Right lobe of liver (tissue), 6 donors: ENCODE measurements at places on chromosomes 6 and 20. TPM values are rescaled to one million over a fixed set of nuclear protein-coding genes. Genes with fewer than 3 reads are reported as not detected.

DNA sequence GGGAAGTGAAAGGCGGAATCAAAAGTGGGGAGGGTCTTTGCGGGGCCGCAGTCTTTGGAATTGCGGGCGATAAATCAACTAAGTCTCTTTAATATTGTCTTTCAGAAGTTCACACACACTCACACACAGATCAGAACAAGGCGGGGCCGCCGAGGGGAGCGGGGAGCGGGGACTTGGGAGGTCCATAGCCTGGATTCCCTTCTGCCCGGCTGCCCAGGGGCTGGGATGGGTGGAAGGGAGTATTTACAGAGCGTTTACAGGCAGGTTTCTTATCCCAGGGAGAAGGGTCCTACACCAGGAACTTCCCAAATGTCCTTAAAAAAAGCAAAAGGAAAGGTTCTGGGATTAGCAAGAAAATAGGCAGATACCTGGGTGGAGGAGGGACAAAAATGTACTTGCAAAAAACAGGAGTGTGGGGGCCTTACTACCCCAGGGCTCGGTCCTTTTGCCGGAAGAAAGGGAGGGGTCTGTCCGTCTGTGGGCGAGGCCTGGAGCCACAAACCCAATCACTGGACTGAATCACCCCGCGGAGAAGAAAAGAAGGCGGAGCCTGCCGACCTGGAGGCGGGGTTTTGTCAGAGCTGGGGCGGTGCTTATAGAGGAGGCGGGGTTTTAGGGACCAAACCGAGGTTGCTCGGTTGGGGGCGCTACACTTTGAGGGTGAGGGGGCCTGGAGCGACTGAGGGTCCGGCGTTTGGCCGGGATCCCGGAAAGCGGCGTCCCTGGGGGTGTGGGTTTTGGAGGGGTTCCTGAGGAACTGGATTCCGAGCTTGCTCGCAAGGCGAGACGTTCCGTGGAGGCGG lies 3.2 kb downstream of the PRRT1 start:
- peak; percentile 73 for DNase-seq

DNA sequence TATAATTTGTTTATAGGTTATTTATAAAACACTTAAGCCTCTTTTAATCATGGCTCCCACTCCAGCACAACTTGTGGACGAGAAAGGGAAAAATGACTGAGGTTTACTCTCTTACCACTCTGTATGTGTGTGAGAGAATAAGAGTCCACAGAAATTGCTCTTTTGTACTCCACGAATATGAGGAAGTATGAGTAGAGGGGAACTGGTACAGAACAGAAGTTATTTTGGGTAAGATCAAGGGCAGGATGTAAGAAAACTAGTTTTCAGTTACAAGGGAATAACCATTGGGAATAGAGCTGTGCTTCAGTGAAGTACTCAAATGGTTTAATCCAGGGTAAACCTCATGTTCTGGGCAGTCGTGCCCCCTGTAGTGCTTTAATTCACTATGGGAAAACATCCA lies 72.6 kb downstream of the REV3L start:
- no peak for DNase-seq

DNA sequence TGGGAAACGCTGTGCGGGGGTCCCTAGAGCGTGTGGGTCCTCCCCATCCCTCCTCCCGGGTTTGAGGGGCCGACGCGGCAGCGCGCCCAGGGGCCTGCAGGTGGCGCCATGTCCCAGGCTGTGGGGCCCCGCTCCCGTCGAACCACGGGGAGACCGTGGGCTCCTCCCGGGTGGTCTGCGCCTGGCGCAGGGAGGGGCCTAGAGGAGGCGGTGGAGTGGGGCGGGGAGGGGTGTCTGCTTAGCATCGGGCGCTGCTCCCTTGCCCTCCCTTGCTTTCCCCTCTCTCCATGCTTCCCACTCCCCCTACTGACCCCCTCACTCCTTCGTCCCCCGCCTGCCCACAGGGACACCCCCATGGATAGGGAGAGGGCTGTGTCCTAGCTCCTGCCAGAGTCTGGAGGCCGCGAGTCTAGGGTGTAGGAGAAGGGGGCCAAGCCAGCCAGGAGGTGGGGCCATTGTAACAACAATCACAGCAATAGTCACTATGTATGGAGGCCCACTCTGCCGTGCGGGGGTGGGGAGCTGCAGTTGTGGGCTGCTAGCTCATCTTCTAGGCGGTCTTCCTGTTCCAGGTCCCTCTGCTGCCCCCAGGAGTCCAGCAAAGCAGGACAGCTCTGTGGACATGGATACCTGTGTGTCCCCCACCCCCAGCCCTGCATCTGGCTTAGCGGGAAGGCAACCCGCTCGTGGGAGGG lies 51.7 kb downstream of the CHMP4B start:
- DNase-seq, result no peak

GRCh38 chr6:136783495-136784270 lies 8.6 kb downstream of the MAP3K5 start:
- no peak for DNase-seq

- DNase-seq, result no peak
Observed at GRCh38 chr6:142918339-142919042, 26.5 kb downstream of the HIVEP2 start.

DNA sequence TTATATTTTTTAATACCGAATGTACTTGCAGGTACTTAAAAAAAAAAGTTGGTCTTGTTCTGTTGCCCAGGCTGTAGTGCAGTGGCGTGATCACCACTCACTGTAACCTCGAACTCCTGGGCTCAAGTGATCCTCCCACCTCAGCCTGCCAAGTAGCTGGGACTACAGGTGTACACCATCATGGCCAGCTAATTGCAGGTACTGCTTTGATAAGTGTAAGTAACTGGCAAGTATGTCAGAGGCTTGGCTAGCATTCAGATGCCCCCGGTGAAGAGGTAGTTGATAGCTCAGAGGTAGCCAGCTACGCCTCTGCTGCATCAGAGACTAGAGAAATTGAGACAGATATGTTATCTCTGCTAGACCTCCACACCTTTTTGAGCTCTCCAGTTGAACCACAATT lies 40.5 kb downstream of the BTBD9 start:
- no peak for DNase-seq

GRCh38 chr20:61927193-61927825 lies 138.4 kb downstream of the TAF4 start:
- DNase-seq, result no peak

DNA sequence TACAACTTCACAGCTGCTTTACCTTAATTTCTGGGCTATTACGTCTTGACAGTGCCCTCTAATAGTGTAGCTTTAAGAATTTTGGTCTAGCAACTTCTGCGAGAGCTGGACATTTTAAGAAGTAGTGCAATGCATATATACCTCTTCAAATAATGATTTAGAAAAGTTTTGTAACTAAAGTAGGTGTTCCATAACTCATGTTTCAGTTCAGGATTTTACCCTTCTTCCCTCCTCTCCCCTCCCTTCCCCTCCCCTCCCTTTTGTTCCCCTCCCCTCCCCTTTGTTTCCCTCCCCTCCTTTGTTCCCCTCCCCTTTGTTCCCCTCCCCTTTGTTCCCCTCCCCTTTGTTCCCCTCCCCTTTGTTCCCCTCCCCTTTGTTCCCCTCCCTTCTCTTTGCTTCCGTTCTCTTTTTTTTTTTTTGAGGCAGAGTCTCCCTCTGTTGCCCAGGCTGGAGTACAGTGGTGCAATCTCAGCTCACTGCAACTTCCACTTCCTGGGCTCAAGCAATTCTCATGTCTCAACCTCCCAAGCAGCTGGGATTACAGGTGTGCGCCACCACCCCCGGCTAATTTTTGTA lies 28.8 kb upstream of the TRAM2 start:
- no peak for DNase-seq

GRCh38 chr6:63245420-63245819 lies 34.2 kb downstream of the FKBP1C start:
- DNase-seq, result no peak

DNA sequence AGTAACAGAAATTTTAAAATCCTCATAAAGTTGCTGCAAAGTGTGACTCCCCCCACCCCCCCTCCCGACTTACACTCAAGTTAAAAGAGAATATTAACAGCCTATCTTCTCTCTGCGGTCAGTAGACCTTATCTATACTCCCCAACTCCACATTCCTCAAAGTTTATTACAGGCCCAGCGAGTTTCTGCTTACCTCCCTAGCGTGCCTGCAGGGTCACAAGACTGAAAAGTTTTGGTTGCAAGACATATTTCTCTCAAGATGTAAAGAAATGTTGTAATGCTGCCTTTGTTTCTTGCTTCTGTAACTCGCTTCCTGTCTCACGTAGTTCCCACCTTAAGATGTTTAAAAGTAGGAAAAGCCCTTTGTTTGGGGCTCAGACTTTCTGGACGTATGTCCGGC lies 699.6 kb downstream of the PHF3 start:
- DNase-seq, result no peak

DNA sequence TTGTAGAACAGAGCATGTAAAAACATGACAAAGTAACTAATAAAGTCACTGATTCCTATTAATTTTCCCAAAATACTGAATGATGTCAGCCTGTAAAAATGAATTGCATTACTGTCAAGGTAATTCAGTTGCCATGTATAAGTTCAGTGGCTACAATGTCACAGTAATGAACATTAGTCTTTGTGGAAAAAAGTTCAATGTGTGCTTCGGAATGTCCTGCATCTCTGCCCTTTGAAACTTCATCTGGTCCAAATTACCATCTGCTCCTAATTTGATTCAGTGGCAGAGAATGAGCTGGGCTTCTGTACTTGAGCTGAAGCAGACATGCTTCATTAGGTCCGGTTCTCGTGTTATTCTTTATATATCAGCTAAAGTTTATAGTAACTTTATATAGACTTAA lies 567.4 kb downstream of the COL12A1 start:
- DNase-seq, result no peak

- no peak for DNase-seq
Observed at GRCh38 chr6:13513626-13514502, 26.5 kb upstream of the GFOD1 start.

DNA sequence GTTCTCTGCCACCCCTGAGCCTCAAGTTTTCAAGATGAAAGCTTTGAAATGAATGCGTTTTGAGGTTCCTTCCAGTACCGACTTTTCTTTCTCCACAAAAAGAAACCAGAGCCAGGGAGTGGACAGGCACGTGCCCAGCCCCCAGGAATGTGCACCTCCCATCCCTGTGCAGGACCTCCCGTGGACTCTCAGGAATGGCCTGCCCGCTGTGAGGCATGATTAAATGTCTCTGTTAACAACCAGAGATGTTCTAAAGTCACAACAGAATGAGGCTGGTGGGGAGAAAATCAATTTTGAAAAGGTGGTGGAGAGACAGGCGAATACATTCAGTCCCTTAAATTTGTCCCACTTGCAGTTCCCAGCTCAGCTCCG lies 1.5 kb downstream of the TGM3 start:
- no peak for DNase-seq

DNA sequence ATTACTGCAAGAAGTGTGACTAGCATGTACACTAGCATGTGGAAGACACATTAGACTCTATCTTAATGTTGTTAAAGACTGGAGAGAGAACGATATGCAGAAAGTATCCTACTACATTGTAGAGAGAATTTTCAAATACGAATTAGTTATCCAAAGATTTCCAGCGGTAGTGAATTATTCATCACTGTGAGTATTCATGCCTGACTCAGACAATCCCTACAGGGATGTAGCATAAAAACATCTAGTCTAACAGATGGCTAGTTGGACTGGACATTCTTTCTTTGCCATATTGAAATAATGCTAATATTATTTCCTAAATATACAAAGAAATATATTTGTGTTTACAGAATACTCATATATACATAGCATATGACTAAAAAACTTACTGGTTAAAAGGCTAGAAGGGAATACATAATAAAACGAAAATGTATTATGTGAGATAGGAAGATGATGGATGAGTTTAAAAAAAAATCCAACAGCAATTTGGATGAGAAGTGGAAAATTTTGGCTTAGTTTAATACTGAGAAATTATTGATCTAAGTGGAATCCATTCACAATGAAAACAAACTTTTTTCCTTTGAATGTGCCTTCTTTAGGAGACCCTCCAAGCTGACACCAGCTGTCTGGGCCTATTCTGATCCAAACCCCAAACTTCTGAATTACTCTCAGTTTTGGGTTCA lies 580.7 kb downstream of the RFPL4B start:
- DNase-seq, result no peak

DNA sequence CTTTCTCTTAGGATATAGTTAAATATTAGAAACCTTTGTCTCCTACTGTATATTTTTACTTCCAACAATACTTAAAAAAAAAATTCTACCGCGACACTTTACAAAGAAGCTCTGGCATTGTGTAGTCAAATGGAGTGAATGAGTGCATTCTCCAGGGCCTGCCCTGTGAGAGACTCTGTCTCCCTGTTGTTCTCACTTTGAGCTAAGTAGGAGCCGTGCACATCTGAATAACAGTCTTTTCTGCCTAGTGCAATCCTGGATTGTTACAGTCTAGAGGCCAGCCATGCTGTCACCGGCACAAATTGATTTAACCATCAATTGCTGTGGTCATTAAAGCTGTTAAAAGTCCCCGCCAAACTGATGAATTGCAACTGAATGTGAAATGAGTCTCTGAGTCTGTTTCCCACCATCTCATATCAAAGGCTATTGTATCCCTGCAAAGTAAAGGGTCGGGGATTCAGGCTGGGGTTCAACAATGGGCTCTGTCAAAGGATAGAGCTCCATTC lies 156.0 kb downstream of the RFPL4B start:
- DNase-seq, result no peak

DNA sequence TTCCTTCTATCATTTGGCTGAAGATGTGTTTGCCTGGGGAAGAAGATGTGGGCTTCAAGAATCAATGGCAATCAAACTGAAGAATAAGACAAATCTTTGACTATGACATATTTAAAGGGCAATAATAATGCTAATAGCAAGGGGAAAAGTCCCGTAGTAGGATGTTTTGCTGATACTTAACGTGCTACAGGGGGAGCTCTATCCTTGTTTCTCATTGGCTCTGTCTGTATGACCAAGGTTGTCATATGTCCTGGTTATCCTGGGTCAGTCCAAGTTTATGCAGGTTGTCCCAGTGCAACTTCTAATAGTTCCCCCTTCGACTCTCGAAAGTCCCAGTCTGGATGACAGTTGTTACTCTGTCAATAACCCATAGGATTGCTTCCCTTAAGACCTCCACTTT lies 321.3 kb downstream of the DHX35 start:
- no peak for DNase-seq

- DNase-seq, result no peak
Observed at GRCh38 chr6:21899708-21900107, 306.2 kb downstream of the SOX4 start.

The HLA-DMA gene
- 10.8 TPM for total RNA-seq

The LAMA4 gene
- total RNA-seq, result 4.3 TPM

The SRSF6 gene
- total RNA-seq, result 63.1 TPM

The DEFB119 gene
- total RNA-seq, result not detected

The CUL7 gene
- 6.5 TPM for total RNA-seq
